ENCODE measurements at places on chromosomes 3 and 15.

GRCh38 chr15:80474224-80475215, 70.3 kb downstream of the ARNT2 start:
- no peak for DNase-seq

- DNase-seq: no peak
Measured at GRCh38 chr3:190521998-190522397, 8.1 kb downstream of the IL1RAP start.

DNA sequence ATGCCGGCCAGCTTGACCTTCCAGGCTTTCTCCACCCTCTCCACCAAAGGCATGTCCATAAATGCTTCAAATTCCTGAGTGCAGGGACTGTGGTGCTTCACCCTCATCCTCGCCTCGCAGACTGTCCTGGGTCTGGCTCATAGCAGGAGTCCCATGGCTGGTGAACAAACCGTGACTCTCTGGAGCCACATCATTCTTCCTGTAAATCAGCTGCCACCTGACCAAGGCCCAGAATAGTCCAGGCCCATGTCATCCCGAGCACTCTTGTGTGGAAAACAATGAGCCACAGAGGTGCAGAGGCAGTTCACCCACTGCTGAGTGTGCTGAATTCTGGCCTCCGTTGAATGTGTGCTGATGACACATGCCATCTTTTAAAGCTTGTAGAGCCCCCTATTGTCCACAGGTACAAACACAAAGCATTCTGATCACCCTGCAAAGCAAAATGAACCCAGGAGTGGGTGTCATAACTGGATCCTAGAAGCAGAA, 68.6 kb downstream of the ABHD5 start:
- peak; percentile 63 for DNase-seq

DNA sequence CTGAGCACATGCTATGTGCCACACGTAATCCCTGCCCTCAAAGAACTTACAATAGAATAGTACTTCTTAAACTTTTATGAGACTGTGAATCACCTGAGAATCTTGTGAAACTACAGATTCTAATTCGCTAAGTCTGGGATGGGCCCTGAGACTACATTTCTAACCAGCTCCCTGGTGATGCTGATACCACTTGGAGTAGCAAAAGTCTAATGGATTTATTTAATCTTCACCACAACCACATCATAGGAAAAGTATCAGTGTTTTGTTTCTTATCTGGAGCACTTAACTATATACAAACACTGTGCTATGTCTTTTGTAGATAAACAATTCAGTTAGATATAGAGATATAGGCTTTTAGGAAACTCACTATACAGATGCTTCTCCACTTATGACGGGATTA, 23.8 kb upstream of the TCF12 start:
- DNase-seq: no peak

GRCh38 chr3:45691842-45692241, 2.6 kb downstream of the SACM1L start:
- no peak for DNase-seq

DNA sequence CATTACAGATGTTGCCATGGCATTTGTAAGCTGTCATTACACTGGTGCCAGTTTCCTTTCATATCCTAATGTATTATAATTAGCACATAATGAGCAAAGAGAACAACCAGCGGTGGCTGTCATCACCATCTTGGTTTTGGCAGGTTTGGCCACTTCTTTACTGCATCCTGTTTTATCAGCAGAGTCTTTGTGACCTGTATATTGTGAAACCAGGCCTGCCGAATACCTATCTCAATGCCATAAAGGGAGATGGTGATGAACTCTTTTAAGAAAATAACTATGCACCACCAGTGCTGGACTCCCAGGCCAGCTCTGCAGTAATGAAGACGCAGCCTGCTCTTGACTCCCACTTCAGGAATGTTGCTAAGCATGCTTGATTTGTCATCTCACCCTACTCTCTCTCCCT, 458.1 kb upstream of the NR2F2 start:
- no peak for DNase-seq

- peak; percentile 19 for DNase-seq
Measured at GRCh38 chr15:51267703-51268083, 70.7 kb downstream of the CYP19A1 start.

DNA sequence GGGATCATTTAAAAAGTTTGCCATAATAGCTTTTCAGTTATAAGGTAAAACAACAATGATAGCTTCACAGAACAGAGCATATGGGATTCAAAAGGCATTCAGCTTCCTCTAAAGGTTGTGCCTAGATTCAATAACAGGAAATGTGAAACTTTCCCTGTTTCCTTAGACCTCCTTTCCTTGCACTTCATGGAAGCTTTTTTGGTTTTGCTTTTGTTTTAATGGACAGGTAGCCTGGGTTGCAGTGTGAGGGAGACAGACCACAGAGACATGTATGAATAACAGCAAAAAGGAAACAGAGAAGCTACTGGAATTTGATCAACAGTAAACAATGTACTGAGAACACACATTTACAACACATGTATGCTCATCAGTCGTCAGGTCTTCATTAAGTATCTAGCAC, 2.3 kb upstream of the TNFAIP8L3 start:
- no peak for DNase-seq

All from H54 (cell line).